A549 treated with AZD2906 at 1 μM for 4 hours (cell line): ENCODE measurements at places on chromosomes 13 and 19. TPM values are rescaled to one million over a fixed set of nuclear protein-coding genes. Genes with fewer than 3 reads are reported as not detected.

The CEACAM4 gene
- not detected in 5 replicates for total RNA-seq

The CKAP2 gene
- 26.4 to 36.5 TPM (median 27.7 TPM) in 5 replicates for total RNA-seq

The IGFL2 gene
- total RNA-seq, result 0.37 to 0.86 TPM (median 0.56 TPM) in 5 replicates

The BCL3 gene
- total RNA-seq, result 30.5 to 57.6 TPM (median 56.5 TPM) in 5 replicates

The WDR88 gene
- 0.20 to 0.28 TPM (median 0.21 TPM) in 3 of 5 replicates, not detected in the others for total RNA-seq

The RSPH6A gene
- not detected in 5 replicates for total RNA-seq

The IZUMO2 gene
- total RNA-seq, result not detected in 5 replicates

The LSM14A gene
- 191 to 334 TPM (median 235 TPM) in 5 replicates for total RNA-seq

The CYP4F8 gene
- not detected in 5 replicates for total RNA-seq

The SPPL2B gene
- total RNA-seq, result 13.9 to 24.1 TPM (median 19.9 TPM) in 5 replicates

The IGFL4 gene
- total RNA-seq, result 0.28 to 0.33 TPM (median 0.30 TPM) in 5 replicates

The ELL gene
- total RNA-seq, result 4.7 to 6.5 TPM (median 5.8 TPM) in 5 replicates

The ZNF610 gene
- not detected in 5 replicates for total RNA-seq

The CEBPA gene
- 5.4 to 9.4 TPM (median 9.1 TPM) in 5 replicates for total RNA-seq

The OR10H2 gene
- not detected in 5 replicates for total RNA-seq

The LRFN3 gene
- 20.1 to 27.8 TPM (median 23.2 TPM) in 5 replicates for total RNA-seq
